ENCODE measurements at places on chromosomes 2 and 18. TPM values are rescaled to one million over a fixed set of nuclear protein-coding genes. Genes with fewer than 3 reads are reported as not detected.

GRCh38 chr2:42480402-42480801 is 13.4 kb downstream of the KCNG3 start:
- no peaks in the 10 kb centered on the region for H3K36me3 ChIP-seq
- H3K4me3 ChIP-seq, result no peak overlapping the region
- H3K27me3 ChIP-seq, result no peaks in the 10 kb centered on the region
- no peaks in the 10 kb centered on the region for H3K4me1 ChIP-seq

The ALLC gene
- total RNA-seq, result not detected

The PTPRN gene
- not detected for total RNA-seq

DNA sequence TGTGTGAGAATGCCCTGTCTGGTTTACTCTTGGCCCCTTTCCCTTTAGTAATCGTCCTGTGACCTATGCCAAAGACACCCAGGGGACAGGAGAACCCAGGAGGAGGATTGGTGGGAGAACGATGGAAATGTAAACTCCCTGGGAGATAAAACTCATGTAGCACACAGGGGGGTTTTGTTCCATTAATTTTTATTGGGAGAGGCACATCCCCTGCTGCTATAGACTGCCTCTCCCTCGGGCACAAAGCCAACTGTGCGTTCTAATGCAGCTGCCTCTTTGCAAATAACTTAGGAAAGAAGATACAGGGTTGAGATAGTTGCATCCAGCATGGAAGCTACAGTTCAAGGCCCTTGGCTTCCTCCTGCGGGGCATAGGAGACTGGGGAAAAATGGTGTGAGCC is 489.6 kb downstream of the SLC4A3 start:
- no peak overlapping the region for H3K4me3 ChIP-seq
- no peak overlapping the region for H3K27ac ChIP-seq
- DNase-seq, result no peak
- no peaks in the 10 kb centered on the region for H3K4me1 ChIP-seq
- no peaks in the 10 kb centered on the region for H3K36me3 ChIP-seq
